ENCODE measurements at places on chromosomes 3 and 15.
A peak's percentile ranks its signal among the peaks of the same experiment; 100 is the strongest.

- DNase-seq: no peak
Measured at GRCh38 chr15:46751303-46751702, 966.0 kb upstream of the SEMA6D start.

DNA sequence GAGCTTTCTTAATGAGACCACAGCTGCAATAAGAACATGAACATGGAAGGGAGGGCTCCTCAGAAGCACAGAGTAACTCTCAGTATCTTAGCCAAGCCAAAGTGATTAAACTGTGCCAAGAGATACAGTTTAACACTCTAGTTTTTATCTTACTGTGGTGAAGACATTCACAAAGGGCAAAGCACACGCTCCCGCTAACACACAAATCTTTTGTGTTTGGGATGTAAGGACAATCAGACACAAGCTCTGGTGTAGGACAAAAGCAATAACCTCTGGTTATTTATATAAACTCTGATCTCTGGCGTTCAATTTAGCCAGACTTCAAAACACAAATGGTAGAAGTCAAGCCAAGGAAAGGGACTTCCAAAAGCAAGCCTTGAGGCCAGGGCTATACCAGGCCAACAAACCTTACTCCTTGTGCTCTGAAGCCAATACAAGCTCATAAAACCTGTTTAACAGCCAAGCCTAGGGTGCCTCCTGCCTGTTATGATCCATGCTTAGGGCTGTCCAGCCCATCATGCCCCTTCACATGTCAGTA is 27.8 kb downstream of the DPH3 start:
- DNase-seq: no peak

DNA sequence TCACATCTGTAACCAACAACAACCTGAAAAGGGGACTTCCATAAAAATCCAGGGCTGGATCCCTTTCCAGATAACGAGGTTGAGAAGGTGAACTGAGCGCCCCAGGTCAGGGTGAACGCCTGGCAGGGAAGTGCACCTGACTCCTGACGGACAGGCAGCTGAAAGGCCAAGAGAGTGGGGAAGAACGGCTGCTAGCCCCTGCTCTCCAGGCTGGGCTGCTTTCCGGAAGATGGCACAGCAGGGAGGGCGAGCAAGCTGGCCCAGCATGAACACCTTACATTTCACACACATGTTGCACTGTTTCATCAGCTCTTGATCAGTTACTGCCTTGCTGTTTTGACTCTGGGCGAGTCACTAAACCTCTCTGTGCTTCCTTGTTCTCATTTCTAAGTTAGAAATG is 127.2 kb upstream of the IQSEC1 start:
- no peak for DNase-seq

- no peak for DNase-seq
Measured at GRCh38 chr3:30297112-30297511, 309.3 kb upstream of the TGFBR2 start.

- peak; percentile 84 for DNase-seq
Measured at GRCh38 chr3:158097593-158098308, 8.5 kb downstream of the SHOX2 start.

- DNase-seq: no peak
Measured at GRCh38 chr3:63473641-63474166, 178.8 kb upstream of the SNTN start.

GRCh38 chr3:156207802-156208685 is 87.7 kb downstream of the KCNAB1 start:
- DNase-seq: no peak

DNA sequence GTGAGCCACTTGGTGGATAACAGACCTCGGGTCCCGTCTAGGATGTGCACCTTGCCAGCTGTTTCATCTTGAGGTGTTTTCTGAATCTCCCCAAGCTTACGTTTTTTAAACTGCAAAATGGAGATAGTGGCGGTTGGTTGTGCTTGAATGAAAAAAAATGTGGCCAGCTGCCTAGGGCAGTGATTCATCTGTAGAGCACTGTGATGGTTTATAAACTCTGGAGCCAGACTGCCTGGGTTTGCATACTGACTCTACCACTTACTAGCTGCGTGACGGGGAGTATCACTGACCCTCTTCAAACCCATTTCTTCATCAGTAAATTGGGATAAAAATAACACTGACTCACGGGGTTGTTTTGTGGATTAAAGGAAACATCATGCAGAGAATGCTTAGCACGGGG is 159.1 kb downstream of the CHL1 start:
- DNase-seq: no peak
